Kidney glomerular epithelial cell (primary cell): ENCODE measurements at places on chromosomes 2 and 18.

DNA sequence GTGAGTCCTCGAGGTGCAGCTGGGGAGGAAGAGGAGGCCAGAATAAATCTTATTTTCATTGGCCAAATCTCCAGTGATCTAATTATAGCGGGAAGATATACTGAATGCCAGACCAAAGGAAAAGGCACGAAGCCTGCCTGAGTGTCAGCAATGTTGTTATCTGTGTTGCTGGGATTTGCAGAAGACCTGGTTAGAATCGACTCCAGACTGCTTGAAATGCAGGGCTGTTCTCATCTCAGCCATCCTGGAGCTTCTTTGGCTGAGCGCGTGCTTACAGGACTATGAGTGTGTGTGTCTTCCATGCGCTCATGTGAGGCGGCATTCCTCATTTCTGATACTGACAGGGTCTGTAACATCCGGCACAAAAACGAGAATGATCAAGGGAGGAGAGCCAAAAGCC is 81.2 kb downstream of the TSN start:
- DNase-seq: no peak

- no peak for DNase-seq
Measured at GRCh38 chr2:229920011-229920641, 1.7 kb downstream of the TRIP12 start.

- no peak for DNase-seq
Measured at GRCh38 chr2:220856486-220856885, 715.6 kb downstream of the EPHA4 start.

DNA sequence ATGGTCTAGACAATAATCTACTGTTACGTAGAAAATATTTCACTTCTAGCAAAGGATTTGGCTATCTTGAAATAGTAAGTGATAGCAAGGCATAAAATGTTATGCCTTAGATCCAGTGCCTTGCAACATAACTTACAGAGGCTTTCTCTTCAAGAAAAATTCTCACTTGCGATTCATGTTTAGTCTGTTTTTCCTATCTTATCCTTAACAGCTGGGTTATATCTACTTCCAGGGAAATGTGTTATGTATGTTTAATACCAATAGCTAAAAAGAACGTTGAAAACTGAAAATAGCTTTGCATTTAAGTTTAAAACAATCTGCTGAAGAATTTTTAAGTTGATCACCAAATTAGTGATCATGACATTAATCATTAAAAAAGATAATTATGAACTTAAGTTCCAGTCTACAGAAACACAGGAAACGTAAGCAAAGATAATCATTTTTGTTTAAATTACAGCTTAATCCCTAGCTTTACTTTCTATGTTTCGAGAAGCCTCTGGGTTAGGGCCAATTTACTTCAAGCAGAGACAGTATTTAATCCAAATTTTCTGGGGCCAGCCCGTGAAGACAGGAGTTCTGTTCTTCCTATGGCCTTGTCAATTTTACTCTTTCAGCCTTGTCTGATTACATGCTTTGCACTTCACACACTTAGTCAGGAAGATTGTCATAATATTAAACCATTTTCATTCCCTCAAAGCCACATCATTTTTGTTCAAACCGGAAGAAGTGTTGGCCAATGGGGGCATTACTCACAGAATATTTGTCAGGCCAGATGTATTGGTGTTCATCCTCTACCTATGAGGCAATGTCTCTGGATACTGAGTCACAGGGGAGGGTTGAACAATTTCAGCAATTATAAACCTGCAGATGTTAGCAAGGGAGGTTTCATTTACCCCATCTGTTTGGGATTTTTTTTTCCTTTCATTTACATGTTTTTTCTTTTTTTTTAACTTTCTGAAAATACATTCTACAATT is 1132.9 kb upstream of the ZEB2 start:
- DNase-seq: peak; percentile 72

- no peak for DNase-seq
Measured at GRCh38 chr18:13103366-13103765, 112.2 kb downstream of the CEP192 start.

DNA sequence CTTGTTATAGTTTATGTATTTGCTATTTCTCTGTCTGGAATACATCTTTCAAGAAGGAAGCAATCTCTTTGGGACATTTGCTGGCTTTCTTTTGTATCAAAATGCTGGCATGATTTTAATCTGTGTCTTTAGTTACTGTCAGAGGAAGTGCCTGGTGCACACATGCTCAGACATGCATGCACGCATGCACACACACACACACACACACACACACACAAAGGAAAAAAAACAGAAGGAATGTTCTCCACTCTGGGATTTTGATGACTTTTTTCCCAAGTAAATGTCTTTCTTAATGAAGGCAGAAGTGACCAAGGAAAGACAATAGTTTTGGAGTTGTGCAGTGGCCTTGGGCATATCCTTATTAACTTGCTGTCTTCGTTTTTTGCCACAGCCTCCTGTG is 6.7 kb downstream of the GNAL start:
- no peak for DNase-seq

DNA sequence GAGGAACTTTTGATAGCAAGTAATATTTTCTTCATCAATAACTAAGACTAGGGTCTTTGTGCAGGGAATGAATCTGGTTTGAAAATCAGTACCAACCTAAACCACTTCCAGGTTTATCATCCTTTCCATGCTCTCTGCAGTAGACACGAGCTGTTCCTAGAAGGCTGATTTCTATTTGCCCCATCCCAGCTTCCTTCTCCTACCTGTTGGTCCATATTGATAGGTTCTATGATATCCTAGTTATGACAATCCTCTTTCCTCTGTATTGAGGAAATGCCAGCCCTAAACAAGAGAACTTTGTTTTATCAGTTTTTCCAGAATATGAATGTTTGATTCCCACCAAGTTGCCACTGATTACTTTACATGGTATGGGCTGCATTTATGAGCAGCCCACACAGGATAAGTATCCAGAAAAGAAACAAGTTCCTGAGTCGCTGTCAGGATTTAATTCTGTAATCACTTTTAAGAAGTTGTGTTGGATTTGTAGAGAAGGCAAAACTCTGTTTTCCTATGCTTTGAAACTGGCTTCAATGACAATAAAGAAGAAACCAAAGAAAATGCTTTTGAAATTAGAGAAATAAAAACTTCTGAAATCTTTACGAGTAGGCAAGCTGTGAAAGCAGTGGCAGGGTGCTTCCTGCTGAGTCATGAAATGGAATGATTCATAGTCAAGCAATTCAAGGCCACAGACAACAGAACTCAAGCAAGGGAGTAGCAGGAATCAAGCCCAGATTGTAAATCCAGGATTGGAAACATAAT is 37.3 kb upstream of the TANK start:
- peak; percentile 89 for DNase-seq

- DNase-seq: no peak
Measured at GRCh38 chr2:5885451-5886173, 193.4 kb downstream of the SOX11 start.

- peak; percentile 21 for DNase-seq
Measured at GRCh38 chr2:215505044-215505786, 69.3 kb upstream of the FN1 start.

GRCh38 chr2:215958257-215958656 is 55.1 kb downstream of the MREG start:
- DNase-seq: no peak

DNA sequence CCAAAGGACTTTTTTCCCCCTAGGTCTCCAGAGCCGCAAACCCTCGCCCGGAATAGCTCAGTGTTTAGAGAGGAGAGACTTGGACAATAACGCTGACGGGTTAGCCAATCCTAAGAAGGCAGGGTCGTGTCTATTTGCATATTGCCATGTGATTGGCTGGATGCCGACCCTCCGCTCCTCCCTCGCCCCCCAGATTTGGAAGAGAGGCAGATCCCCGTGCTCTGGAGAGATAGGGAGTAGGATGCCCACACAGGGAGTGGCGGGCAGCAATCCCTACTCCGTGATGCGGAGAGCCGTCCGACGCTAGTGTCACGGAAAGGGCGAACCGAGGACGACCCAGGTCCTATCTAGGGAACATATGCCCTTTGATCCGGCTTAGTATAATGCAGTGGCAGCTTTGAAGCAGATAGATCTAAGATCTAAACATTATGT is 1.4 kb downstream of the WNT6 start:
- DNase-seq: peak; percentile 33

DNA sequence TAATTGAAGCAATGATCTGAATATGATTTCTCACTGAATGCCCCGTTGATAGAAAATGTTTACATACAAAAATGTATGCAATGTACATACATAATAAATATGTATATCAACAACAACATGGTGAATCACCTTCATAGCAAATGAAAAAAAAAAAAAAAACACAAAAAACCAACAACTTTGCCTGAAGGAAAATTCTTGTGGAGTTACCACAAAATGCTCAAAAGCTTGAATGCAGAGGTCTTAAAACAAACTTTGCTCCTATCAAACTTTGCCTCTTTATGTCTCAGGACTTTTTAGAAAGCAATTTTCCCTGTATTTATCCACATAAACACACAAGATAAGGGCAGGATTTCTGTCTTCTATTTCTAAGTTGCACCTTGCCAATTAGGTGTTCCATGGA is 92.9 kb upstream of the SIX2 start:
- DNase-seq: no peak
